Frontal cortex (tissue), 4 donors: ENCODE measurements at places on chromosomes 12 and 14.
A peak's percentile ranks its signal among the peaks of the same experiment; 100 is the strongest.

DNA sequence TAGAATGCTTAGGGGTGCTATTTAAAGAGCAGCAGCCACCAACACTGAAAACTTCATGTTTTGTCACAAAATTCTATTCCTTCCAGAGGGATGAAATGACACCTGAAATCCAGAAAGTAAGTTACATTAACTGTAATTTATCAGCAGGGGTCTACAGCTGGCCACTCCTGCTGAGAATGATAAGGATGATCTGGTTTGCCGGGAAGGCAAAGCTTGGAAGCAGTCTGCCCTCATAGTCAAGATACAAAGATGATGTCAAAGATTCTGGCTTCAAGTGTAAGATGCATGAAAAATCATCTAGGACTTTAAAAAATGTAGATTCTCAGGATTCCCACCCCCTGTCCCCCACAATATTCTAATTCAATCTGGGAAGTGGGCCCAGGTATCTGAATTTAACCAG lies 58.4 kb downstream of the DCAF5 start:
- DNase-seq: no peak

- peak; percentile 12 for DNase-seq
Observed at GRCh38 chr12:57723630-57723962, 14.9 kb downstream of the AGAP2 start.

DNA sequence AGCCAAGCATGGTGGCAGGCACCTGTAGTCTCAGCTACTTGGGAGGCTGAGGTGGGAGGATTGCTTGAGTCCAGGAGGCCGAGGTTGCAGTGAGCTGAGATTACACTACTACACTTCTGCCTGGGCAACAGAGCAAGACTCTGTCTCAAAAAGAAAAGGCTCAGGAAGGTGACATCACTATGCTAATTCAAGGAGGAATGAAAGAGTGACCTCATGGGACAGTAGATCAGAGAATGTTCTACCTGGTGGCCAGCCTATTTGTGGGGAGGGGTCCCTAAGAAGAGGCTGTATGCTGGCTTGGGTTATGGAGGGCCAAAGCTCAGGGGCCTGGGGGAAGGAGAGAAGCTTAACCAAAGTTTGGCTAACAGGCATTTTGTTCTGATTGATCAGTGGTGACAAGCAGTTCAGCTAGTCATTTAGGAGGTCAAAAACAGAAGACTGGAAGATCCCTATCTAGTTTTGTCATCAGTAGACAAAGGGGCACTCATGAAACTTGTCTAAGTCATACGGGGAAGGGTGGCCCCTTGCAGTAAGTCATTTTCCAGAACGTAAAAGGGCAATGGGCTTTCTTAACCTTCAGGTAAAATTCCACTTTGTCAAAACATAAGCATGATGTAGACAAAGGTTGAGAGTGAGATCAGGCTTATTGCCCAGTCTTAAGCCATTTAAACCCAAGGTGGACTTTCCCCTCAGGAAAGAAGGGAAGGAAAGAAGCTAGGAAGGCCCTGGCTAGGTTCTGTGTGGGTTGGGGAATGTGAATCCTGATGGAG lies 60.8 kb upstream of the EEA1 start:
- no peak for DNase-seq

- DNase-seq: no peak
Observed at GRCh38 chr12:64691227-64691794, 67.9 kb downstream of the GNS start.

DNA sequence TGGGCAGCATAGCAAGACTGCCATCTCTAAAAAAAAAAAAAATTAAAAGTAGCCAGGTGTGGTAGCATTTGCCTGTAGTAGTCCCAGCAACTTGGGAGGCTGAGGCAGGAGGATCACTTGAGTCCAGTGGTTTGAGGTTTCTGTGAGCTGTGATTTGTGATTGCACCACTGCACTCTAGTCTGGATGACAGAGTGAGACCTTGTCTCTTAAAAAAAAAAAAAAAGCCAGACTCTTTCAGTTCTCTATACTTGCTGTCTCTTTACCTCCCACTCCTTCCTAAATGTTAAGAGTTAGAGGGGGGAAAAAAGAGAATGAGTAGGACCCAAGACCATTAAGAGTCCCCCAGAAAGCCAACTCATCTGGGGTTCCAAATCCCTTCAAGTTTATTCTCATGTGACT lies 17.8 kb downstream of the EIF2S1 start:
- DNase-seq: no peak
